GM23338 (cell line): ENCODE measurements at places on chromosomes 6 and 20.

DNA sequence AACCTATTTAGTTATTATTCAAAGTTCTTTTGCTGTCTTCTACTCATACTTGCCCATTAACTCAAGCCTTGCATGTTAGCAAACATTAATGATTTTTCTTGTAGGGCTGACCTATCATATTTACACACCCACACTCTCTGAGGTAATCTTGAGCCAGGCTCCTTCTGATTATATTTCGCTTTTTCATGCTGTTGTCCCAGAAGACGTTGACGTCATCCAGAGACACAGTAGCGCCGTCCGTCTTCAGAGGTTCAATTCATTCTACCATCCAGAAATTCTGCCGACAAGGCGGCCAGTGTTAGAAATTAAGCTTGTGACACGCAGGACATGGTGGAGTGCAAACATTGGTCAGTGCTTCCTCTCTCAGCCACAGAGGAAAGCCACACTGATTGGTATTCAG, 584.7 kb downstream of the BMP2 start:
- DNase-seq: no peak

- DNase-seq: no peak
Measured at GRCh38 chr20:52945862-52946522, 26.2 kb upstream of the TSHZ2 start.

DNA sequence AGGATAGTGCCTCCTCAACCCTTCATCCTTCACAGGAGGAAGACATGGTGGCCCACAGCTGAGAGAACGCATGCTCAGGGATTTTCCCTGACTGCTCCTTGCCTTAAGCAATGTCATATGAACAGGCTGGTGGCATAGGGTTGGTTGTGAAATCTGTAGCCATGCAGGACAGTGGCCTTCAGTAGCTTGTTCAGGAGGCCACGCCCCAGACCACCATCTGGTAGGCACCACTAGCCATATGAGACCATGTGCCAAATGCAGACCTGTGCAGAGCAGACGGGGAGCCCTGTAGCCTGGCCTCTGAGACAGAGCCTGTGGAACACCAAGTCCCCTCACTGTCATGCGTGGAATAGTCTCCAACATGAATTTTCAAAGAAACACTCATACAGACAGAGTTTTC, 76.5 kb downstream of the ADTRP start:
- no peak for DNase-seq

DNA sequence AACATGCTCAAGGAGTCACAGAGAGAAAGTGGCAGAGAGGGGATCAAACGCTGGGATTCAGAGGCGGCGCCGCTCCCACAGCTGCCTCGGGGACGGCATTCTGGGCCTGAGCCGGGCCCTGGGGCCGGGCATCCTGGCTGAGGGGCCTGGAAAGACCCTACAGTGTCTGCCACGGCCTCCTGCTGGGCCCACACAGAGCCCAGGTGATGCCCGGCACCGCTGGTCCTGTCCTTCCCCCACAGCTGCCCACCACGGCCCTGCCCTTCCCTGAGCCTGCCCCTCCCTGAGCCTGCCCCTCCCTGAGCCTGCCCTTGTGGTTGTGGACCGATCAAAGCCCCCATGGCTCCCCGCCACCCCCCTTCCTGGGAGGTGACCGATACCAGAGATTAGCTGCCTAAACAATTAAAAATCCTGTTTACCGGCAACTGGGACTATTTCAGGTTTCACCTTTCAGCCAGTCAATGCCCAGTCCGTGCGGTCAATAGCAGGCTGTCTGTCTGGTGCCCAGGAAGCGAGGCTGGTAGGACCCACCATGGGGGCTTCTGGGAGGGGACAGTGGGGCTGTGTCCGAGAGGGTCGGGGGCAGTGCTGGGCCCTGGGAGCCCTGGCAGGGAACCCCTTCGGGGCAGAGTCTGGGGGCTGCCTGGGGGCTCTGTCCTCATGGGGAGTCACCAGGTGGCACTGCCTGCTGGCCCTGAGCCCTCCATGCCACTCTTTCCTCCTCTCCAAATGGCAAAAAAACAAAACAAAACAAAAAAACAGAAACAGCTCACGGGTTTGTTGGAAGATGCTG, 55.4 kb upstream of the GATA5 start:
- DNase-seq: no peak

GRCh38 chr20:59937150-59937549, 3.0 kb downstream of the PPP1R3D start:
- no peak for DNase-seq

- no peak for DNase-seq
Measured at GRCh38 chr6:167770291-167770955, 56.3 kb upstream of the AFDN start.

DNA sequence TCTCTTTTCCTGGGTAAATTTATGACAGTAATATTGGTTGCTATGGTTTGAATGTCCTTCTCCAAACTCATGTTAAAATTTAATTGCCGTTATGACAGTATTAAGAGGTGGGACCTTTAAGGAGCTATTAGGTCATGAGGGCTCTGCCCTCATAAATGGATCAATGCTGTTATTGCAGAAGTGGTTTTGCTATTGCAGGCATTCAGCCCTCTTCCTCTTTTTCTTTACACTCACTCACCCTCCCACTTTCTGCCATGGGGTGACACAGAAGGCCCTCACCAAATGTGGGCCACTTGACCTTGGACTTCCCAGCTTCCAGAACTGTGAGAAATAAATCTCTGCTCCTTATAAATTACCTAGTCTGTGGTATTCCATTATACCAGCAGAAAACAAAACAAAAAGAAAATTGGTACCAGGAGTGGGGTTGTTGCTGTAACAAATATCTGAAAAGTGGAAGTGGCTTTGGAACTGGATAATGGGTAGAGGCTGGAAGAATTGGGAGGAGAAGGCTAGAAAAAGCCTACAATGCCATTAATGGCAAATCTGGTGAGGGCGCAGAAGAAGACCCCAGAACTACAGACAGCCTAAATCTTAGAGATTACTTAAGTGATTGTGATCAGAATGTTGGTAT, 24.8 kb upstream of the IGF2R start:
- DNase-seq: no peak

DNA sequence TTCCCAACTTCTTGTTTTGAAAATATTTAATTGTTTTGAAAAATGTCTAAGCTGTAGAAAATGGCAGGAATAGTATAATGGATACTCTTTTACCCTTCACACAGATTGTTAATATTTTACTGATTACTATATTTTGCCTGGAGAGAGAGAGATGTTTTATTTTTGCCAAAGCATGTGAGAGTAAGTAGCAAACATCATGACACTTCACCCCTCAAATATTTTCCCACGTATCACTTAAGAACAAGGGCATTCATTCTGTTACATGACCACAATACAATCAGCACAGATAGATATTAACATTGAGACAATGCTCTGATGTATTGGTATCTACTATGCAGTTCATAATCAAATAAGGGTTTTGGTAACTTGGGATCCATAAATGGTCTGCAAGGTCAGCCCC, 116.5 kb downstream of the CCDC170 start:
- DNase-seq: no peak

DNA sequence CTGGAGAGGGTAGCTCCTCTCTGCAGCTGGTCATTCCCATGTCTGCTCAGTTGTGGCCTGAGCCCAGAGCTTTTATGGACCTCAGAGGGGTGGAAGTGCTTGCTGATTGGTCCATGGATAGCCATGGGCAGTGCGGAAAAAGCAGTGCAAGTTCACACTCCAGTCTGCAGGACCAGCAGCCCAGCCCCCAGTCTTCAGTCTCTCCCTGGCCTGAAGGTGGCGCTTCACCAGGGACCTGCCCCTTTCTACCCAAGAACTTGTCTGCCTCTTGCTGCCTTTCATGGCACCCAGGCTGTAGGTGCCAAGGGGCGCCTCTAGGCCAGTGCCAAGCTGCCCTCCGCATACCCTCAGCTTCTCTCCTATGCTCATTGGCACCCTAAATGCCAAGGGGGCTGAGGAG, 91.0 kb downstream of the TBXT start:
- peak; percentile 65 for DNase-seq

- DNase-seq: no peak
Measured at GRCh38 chr6:11132194-11132888, 20.8 kb upstream of the ERVFRD-1 start.

- no peak for DNase-seq
Measured at GRCh38 chr6:139925894-139926641, 551.6 kb upstream of the CITED2 start.

DNA sequence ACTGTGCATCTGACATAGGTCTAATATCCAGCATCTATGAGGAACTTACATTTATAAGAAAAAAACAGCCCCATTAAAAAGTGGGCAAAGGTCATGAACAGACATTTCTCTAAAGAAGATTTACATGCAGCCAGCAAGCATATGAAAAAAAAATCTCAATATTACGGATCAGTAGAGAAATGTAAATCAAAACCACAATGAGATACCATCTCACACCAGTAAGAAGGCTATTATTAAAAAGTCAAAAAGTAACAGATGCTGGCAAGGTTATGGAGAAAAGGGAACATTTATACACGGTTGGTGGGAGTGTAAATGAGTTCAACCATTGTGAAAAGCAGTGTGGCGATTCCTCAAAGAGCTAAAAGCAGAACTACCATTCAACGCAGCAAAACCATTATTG, 13.1 kb downstream of the METTL24 start:
- DNase-seq: no peak
